ENCODE measurements at places on chromosomes 6 and 20. TPM values are rescaled to one million over a fixed set of nuclear protein-coding genes. Genes with fewer than 3 reads are reported as not detected.

RBM12 gene
- polyA plus RNA-seq, result 40.6 TPM

RMND1 gene
- polyA plus RNA-seq, result 25.2 TPM

GINM1 gene
- polyA plus RNA-seq, result 41.8 TPM

TRAPPC3L gene
- polyA plus RNA-seq, result not detected

HSPA12B gene
- 2.7 TPM for polyA plus RNA-seq

PRICKLE4 gene
- not detected for polyA plus RNA-seq

BTN1A1 gene
- 0.36 TPM for polyA plus RNA-seq

FNDC1 gene
- polyA plus RNA-seq, result 0.83 TPM

TAAR2 gene
- polyA plus RNA-seq, result not detected

FAM110A gene
- 21.9 TPM for polyA plus RNA-seq

BCLAF1 gene
- polyA plus RNA-seq, result 55.0 TPM

SPATA25 gene
- 0.83 TPM for polyA plus RNA-seq

RTN4IP1 gene
- 6.9 TPM for polyA plus RNA-seq

ENPP1 gene
- polyA plus RNA-seq, result 0.36 TPM

SLC2A10 gene
- polyA plus RNA-seq, result 1.1 TPM

PHACTR3 gene
- polyA plus RNA-seq, result 28.5 TPM

DEF6 gene
- polyA plus RNA-seq, result 4.7 TPM

HLA-DOA gene
- polyA plus RNA-seq, result 1.4 TPM

NDUFAF4 gene
- polyA plus RNA-seq, result 19.2 TPM

TFAP2C gene
- 4.0 TPM for polyA plus RNA-seq

IRF4 gene
- polyA plus RNA-seq, result 0.08 TPM

BPIFA1 gene
- polyA plus RNA-seq, result not detected

OPRL1 gene
- 10.8 TPM for polyA plus RNA-seq

HIVEP1 gene
- polyA plus RNA-seq, result 5.5 TPM

CFAP61 gene
- polyA plus RNA-seq, result 9.0 TPM

ULBP3 gene
- polyA plus RNA-seq, result not detected

LEMD2 gene
- polyA plus RNA-seq, result 49.4 TPM

LPIN3 gene
- 0.25 TPM for polyA plus RNA-seq

PROKR2 gene
- not detected for polyA plus RNA-seq

MUCL3 gene
- polyA plus RNA-seq, result not detected

PPP2R5D gene
- 120 TPM for polyA plus RNA-seq

SNAI1 gene
- polyA plus RNA-seq, result 6.0 TPM

ABHD12 gene
- polyA plus RNA-seq, result 102 TPM

MAFB gene
- 2.7 TPM for polyA plus RNA-seq

C20orf202 gene
- polyA plus RNA-seq, result 0.27 TPM

SMOC2 gene
- 143 TPM for polyA plus RNA-seq

ABHD16B gene
- not detected for polyA plus RNA-seq

PEX6 gene
- polyA plus RNA-seq, result 69.7 TPM

ZC3H12D gene
- not detected for polyA plus RNA-seq

TINAG gene
- not detected for polyA plus RNA-seq

TAGAP gene
- 0.14 TPM for polyA plus RNA-seq

PNLDC1 gene
- 0.36 TPM for polyA plus RNA-seq

TCF19 gene
- 95.6 TPM for polyA plus RNA-seq

GRIK2 gene
- polyA plus RNA-seq, result 0.64 TPM

SYTL3 gene
- polyA plus RNA-seq, result 8.0 TPM

C20orf144 gene
- polyA plus RNA-seq, result 0.14 TPM

ADTRP gene
- 0.37 TPM for polyA plus RNA-seq
